HFFc6 (cell line): ENCODE measurements at places on chromosomes 7 and 10. TPM values are rescaled to one million over a fixed set of nuclear protein-coding genes. Genes with fewer than 3 reads are reported as not detected.

GRCh38 chr10:124562425-124563060, 100.9 kb downstream of the LHPP start:
- DNase-seq: peak; percentile 13

DNA sequence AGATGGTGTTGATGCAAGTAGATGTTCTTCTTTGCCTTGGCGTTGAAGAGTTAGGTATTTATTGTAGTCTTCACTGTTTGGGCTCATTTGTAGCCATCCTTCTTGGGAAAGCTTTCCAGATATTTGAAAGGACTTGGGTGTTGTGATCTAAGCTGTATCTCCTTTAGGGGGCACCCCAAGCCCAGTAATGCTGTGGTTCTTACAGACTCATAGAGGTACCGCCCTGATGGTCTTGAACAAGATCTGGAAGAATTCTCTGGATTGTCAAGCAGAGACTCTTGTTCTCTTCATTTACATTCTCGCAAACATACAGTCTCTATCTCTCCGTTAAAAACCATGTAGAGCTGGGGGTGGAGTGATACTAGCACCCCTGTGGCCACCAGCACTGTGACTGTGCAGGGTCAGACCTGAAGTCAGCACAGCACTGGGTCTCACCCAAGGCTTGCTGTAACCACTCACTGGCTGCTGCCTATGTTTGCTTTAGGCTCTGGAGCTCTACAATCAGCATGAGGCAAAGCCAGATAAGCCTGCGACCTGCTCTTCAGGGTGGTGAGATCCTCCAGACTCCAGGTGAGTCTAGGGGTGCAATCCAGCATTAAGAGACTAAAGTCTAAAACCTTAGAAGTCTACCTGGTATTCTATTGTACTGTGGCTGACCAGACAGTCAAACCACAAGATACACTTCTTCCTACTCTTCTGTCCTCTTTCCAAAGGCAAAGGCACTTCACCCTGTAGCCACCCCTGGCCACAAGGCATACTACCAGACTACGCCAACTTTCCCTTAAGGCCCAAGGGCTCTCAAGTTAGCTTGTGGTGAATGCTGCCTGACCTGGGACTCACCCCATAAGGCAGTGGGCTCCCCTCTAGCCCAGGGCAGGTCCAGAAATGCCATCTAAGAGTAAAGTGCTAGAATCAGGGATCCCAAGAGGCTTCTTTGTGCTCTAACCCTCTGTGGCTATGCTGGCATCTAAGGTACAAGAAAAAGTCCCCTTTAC, 209.7 kb upstream of the TMEM196 start:
- peak; percentile 15 for DNase-seq

DNA sequence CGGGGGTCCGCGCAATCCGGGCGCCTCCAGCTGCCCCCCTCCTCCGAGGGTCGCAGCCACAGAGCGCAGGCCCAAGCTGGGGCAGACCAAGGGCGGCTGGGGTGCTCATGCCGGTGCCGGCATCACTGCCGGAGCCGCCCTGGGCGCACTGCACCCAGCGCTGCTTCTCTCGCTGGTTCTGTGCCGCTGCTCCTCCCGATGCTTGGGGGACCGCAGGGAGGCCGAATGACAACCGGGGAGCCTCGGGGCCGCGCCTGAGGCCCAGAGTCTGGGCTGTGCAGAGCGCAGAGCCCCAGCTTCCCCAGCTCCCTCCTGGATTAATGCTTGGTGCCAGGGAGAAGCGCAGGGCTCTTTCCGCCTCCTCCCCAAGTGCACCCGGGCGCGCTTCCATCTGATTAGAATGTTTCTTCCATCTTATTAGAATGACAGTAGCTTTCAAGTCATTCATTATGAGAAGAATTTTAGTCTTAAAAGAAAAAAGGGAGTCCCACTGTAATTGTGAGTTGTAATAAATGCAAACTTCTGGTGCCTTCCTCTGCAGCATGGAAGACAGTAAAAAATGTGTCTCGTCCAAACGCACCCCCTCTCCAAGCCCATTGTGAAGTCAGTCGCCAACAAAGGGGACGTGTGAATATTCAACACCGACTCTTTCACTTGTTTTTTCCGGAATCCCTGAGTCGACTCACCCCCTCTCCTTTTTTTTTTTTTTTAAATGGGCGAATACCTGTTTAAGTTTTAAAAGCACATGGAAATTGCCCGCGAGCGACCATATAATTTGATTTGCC, 19.5 kb upstream of the PTF1A start:
- DNase-seq: no peak

DNA sequence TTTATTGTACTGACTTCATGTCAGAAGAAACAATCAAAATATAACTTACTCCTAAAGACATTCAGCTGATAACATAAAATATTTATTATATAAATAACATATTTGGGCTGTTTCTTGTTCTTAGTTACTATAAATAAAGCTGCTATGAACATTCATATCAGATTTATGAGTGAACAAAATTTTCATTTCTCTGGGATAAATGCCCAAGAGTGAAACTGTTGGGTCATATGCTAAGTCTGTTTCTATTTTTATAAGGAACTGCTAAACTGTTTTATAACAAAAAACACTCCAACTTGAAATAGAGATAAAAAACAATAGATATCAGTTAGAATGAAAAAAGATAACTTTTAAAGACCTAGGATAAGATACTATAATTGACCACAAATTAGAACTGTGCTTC, 26.5 kb upstream of the CC2D2B start:
- no peak for DNase-seq

GRCh38 chr7:81469153-81469868, 300.5 kb downstream of the HGF start:
- DNase-seq: no peak

- DNase-seq: no peak
Observed at GRCh38 chr10:35516102-35516670, 89.0 kb upstream of the GJD4 start.

VPS37D gene
- total RNA-seq: 3.1 to 4.0 TPM (median 3.1 TPM) in 3 replicates

LOXL4 gene
- 28.7 to 53.4 TPM (median 52.7 TPM) in 3 replicates for total RNA-seq

TAS2R5 gene
- 0.19 to 0.21 TPM in 2 of 3 replicates, not detected in the other for total RNA-seq

CYP2W1 gene
- not detected in 3 replicates for total RNA-seq

CYP2C19 gene
- not detected in 3 replicates for total RNA-seq

SLC39A12 gene
- not detected in 3 replicates for total RNA-seq

OGDHL gene
- total RNA-seq: 0.05 to 0.19 TPM (median 0.09 TPM) in 3 replicates

MACROH2A2 gene
- total RNA-seq: 0.63 to 0.77 TPM in 2 of 3 replicates, not detected in the other
